ENCODE measurements at places on chromosomes 11 and 22.

DNA sequence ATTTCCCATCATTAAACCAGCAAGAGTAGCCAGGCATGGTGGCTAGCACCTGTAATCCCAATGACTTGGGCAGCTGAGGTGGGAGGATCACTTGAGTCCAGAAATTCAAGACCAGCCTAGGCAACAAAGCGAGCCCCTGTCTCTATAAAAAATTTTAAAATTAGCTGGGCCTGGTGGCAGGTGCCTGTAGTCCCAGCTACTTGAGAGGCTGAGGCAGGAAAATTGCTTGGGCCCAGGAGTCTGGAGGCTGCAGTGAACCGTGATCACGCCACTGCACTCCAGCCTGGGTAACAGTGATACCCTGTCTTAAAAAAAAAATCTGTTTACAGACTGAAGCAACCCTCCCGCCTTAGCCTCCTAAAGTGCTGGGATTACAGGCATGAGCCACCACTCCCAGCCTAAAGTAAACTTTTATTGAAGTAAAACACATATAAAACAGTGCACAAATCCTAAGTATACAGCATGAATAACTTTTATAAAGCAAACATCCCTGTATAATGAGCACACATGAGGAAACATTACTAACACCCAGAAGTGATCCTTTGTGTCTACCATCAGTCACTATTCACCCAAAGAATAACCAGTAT is 12.6 kb downstream of the UCP3 start:
- DNase-seq, result no peak

GRCh38 chr11:46865340-46865739 is 19.3 kb upstream of the CKAP5 start:
- no peak for DNase-seq

- no peak for DNase-seq
Measured at GRCh38 chr11:62706850-62707247, 375 bp downstream of the BSCL2 start.

DNA sequence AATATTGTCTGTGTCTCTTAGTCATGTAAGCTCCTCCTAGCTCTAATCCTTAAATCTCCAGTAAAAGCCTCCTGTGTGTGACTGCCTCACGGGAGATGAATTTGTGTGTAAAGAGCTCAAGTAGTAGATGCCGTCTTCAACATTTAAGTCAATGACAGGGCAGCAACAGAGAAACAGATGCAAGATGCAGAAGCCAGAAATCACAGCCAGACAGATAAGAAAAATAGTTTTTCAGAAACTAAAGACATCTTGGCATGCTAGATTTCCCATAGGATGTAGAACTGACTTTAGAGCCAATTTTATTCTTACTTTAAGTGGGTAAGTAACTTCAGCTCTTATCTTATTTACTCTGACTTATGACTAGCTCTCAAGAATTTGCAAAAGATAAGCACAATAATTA is 652.8 kb downstream of the KCNA4 start:
- DNase-seq, result no peak

DNA sequence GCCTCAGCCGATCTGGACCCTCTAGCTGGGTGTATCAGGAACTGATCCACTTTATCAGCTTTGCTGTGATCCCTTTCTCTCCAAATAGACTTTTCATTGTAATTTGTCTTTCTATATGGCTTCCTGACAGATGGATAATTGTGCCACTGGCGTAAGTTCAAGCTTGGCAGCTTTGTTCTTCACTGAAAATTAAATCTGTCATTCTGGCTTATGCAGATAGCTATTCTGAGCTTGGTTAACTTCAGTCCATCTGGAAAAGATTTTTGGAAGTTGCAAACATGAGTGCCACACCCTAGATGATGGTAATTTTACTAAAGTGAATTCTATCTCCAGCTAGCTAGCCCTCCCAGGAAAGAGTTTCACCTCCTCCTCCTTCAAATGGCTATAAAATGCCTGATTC is 8.1 kb downstream of the OR5A2 start:
- DNase-seq, result no peak

- DNase-seq, result no peak
Measured at GRCh38 chr11:134276396-134277182, 410 bp downstream of the GLB1L3 start.

- DNase-seq, result no peak
Measured at GRCh38 chr11:40202589-40203270, 1256.7 kb downstream of the LRRC4C start.

DNA sequence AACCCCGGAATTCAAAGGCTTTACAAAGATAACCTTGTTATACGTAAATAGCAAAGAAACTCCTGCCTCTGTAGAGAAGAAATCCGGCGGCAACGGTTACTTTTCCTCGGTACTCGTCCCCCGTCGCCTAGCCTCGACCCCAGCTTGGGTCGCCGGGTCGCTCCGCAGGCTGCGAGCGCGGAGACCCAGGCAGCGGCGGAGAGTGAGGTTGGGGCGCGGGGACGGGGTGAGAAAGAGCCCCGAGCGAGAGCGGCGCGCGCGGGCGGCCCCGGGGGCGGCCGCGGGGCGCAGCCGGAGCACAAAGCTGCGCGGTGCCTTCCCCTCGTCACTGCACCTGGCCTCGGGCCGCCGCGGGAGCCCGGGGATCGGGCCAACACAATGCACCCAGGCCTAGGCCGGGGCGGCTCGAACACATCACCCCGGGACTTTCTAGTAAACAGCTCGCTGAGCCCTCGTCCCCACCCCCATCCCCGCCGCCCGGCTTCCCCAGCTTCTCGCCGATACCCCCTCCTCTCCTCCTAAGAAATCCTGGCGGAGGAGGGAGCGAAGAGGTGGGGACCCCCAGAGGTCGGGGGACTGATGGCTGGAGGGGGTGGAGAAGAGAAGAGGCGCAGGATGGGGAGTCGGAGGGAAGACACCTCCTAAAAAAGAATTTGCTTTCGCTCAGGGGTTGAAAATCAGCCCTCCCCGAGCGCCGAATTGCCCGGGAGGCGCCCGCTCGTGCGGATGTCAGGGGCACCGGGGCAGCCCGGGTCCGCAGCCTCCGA is 845 bp downstream of the MPPED2 start:
- DNase-seq, result no peak

Data from activated gamma-delta T cell (primary cell).